Stimulated activated CD4-positive, alpha-beta T cell treated with anti-CD3 and anti-CD28 coated beads, Interleukin-15, amount 100 ng/mL, for 24 hours (primary cell): ENCODE measurements at places on chromosomes 2 and 18.

GRCh38 chr18:12056034-12056883 lies 37.4 kb upstream of the ANKRD62 start:
- no peak for DNase-seq

DNA sequence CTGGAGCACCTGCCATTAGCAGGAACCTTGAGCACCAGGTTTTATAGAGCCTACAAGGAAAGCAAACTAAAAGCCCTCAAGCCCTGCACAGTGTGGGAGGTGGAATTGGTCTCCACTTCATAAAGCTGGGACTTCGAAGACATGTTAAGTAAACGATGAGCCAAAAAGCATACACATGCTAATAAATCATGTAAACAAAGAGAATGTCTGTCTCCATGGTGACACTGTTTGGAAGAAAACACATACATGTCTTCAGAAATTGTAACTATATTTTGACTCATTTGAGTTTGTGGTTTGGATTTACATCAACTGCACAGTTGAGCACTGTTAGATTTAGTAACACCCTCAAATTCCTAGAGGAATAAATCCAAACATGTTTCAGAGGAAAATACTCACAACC lies 978.5 kb upstream of the LRRTM1 start:
- no peak for DNase-seq

DNA sequence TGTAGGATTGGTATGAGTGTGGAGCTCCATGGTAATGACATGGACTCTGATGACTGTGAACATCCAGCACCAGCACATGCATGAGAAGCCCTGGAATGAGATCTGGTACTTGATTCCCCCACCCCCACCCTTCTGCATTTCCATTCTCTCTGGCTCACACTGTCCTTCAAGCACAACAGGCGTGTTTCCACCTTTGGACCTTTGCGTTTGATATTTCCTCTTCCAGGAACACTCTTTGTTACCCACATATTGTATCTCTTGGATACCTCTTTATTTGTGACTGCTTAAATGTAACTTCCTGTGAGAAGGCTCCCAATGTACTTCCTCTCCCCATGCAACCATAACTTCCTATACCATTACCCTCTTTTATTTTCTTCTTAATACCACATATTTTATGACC lies 263.8 kb downstream of the HNMT start:
- no peak for DNase-seq

DNA sequence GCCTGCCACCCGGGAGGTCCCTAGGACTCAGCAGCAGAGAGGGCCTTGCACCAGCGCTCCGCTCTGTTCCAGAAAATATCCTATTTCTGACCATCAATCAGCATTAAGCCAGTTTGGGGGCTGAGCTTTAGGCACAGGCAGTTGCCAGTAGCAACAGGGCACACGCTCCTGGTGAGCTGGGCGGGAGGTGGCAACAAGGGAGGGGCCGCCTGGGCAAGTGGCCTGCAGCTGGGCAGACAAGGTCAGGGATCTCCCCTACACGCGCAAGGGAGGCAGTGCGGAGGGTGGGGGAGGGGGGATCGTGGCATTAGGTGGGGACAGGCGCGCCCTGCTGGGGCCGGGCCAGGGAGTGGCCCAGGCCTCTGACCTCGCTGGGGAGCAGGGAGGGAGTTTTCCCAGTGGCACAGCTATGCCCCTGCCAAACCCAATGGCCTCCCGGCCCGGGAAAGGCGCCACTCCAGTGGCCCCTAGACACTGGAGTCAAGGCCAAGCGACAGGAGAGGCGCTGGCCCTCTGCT lies 302.8 kb downstream of the NCKAP5 start:
- DNase-seq: no peak

DNA sequence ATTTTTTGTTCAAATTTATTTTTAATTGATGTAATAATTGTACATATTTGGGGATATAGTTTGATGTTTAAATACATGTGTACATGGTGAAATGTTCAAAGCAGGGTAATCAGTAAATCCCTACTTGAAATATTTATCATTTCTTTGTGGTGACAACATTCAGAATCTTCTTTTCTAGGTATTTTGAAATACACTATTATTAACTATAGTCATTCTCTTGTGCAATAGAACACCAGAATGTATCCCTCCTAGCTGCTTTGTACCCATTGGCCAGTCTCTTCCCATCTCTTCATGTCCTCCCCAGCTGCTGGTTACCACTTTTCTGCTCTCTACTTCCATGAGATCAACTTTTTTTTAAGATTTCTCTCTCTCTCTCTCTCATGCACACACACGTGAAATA lies 126.5 kb downstream of the ZNF407 start:
- DNase-seq: no peak

GRCh38 chr2:170145675-170146432 lies 32.1 kb upstream of the MYO3B start:
- DNase-seq: no peak

GRCh38 chr18:58526425-58527284 lies 102.2 kb downstream of the ALPK2 start:
- no peak for DNase-seq

- DNase-seq: no peak
Measured at GRCh38 chr2:48034295-48034694, 128.0 kb upstream of the FBXO11 start.

GRCh38 chr2:160822006-160822405 lies 328.4 kb upstream of the RBMS1 start:
- DNase-seq: no peak

DNA sequence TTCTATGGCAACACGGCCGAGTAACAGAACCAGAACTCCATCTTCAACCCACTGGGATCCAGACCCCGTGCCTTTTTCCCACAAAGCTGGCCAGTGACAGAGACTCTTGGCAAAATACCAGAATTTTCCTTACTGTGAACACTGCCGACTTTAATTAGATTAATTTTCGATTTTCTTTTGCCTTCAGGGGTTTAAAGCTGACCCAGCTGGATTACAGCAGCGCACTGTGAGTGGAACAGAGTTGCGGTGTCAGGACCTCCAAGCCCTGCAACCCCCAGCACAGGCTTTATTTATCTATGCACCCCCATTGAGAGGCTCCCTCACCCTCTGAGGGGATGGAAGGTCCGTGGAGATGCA lies 36.4 kb downstream of the CTIF start:
- DNase-seq: no peak

DNA sequence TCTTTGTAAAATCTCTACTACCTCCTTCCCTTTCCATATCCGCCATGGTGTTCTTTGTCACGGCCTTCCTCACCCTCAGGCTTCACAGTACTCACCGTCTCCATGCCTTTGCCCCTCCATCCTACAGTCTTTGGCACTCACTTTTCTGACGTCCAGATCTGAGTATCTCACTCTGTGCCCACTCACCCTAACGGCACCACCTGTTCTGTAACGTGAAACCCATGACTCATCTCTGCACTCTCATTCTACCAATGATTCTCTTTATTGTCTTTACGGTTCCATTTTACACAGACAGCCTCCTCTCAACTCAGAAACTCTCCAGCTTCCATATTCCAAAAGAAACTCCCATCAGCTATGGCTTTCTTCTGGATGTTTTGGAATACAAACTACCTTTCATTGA lies 56.7 kb downstream of the NETO1 start:
- DNase-seq: no peak
